H7 (cell line): ENCODE measurements at places on chromosomes 7 and 10.

DNA sequence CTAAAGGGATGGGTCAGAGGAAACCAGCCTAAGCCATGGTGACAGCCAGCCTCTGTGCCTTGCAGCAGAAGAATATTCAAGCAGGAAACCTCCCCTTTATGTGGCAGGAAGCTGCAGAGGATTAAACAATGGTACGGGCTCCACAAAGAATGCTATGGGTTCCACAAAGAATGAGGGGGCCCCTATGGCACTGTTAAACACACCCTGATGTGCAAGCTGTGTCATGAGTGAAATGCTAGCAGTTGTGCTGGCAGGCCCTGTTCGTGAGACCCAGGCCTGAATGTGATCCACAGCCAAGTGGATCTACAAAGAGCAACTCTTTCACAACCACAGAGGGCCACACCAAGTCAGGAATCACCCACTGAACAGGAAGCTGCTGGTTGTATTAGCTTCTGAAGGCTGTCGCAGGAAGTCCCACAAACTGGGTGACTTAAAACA, 68.9 kb downstream of the MYOF start:
- DNase-seq, result no peak

DNA sequence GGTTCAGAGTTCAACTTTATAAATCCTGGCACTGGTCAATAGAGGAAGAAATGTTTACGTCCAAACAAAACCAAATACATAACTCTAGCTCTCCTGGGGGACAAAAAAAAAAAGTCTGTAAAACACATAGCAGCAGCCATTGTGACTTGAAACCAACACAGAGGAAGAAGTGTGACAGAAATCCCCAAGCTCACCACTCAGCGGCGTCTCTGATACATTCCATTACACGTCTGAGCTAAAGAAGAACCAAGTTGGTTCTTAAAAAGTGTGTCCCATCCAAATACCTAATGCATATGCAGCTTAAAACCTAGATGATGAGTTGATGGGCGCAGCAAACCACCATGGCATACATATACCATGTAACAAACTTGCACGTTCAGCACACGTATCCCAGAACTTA, 58.3 kb upstream of the NANOS1 start:
- no peak for DNase-seq

GRCh38 chr10:70563230-70563629, 39.3 kb downstream of the PRF1 start:
- DNase-seq, result no peak

DNA sequence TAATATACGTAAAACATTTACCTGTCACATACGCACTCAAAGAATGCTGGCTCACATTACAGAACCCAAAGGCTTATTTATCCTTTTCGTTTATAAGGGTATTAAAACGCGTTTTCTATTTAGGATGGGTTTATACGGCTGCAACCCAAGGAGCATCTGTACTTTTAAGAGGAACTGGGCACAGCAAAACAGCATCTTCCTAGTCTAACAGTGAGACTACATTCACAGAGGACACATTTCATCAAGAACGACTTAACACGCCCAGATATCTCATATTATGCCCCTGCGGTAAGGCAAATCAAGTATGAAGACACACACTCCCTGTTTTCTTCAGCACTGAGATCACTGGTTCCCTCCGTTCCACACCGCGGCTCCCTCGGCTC, 533 bp upstream of the DMTF1 start:
- DNase-seq, result no peak

DNA sequence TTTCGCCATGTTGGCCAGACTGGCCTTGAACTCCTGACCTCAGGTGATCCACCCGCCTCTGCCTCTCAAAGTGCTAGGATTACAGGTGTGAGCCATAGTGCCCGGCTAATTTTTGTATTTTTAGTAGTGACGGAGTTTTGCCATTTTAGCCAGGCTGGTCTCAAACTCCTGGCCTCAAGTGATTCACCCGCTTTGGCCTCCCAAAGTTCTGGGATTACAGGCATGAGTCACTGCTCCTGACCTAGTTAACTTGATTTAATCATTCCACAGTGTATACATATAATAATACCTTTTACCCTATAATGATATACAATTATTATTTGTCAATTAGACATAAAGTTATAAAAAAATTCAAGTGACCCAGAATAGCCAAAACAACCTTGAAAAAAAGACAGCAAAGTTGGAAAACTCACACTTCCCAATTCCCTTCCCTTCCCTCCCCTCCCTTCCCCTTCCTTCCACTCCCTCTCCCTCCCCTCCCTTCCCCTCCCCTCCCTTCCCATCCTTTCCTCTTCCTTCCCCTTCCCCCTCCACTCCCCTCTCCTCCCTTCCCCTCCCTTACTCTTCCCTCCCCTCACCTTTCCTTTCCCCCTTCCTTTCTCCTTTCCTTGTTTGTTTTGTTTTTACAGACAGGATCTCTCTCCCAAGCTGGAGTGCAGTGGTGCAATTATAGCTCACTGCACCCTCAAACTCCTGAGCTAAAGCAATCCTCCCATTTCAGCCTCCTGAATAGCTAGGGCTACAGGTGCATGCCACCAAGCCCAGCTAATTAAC, 14.8 kb upstream of the ZMIZ2 start:
- DNase-seq, result no peak
